NCI-H2227 treated with DMSO at 0.1 percent for 48 hours (cell line): ENCODE measurements at places on chromosomes 3 and 15.

- no peak for DNase-seq
Measured at GRCh38 chr3:154050766-154051165, 70.4 kb upstream of the ARHGEF26 start.

DNA sequence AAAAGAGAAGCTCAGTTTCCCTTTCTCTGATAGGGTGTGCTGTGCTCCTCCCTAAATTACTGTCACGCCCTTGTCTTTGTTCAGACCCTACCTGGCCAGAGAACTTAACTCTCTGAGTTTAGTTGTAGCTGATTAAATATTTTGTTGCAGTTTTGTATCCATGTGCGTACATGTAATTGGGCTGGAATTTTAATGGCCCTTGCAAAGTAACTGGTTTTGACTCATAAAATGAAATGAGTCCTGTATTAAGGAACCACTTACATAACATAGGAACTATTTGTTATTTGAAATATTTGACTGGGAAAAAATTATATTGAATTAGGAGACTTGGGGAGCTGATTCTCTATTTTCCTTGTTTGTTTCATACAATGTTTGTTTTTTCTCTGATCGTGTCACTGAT is 80.2 kb downstream of the LRRK1 start:
- DNase-seq = no peak

DNA sequence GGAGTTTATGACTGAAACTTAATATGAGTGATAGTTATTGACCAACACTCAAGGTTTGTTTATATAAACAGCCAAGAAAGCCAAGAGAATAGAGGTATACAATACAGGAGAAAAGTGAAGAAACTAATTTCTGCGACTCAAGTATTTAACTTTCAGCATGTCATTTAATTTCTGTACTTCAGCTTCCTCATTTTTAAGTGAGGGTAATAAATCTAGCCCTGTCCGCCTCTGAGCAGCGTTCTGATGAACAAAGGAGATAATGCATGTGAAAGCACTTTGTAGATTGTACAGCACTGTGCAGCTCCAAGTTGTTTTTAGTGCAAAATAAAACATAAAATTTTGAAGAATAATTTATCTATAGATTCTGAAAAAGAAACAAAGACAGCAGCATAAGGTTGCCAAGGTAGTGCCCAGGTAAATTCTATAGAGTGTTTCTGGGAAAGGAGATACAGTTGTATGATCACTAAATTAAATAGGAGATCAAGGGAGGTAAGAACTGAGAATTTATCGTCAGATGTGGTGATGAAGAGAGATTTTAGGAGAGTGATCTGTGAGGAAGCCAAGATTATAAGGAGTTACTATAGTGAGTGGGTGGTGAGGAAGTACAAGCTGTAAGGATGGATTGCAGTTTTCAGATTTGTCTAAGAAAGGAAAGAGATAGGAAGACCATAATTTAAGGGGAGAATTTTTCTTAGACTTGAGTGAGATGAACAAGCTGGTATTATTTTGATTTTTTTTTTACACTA is 71.3 kb downstream of the RASA2 start:
- DNase-seq = no peak

DNA sequence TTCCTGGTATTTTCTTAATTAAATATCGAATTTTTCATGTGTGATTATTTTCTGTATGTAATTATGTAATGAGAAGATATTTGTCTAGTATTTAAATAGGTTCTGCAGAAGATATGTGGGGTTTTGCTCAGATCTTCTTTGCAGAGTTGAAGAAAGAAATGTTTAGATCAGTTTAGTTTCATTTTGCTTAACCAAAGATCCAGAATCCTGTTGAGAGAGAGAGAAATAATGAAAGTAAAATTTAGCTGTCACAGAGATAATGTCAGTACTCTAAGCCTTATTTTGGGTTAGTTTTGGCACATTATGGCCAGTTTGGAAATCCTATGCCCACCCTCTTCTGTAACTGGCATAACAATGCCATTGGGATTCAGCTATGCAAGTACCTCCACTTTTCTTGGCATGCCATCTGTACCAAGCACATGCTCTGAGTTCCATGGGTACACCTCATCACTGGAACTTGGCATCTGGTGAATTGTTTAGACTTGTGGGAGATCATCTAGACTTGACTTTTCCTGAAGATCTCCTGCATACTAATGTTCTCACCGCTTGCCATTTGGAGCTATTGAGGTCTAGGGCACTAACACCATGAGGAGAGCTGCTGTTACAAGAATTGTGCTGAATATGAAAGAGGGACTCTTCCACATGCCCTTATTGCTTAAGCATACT is 30.9 kb downstream of the PLSCR1 start:
- DNase-seq = no peak

DNA sequence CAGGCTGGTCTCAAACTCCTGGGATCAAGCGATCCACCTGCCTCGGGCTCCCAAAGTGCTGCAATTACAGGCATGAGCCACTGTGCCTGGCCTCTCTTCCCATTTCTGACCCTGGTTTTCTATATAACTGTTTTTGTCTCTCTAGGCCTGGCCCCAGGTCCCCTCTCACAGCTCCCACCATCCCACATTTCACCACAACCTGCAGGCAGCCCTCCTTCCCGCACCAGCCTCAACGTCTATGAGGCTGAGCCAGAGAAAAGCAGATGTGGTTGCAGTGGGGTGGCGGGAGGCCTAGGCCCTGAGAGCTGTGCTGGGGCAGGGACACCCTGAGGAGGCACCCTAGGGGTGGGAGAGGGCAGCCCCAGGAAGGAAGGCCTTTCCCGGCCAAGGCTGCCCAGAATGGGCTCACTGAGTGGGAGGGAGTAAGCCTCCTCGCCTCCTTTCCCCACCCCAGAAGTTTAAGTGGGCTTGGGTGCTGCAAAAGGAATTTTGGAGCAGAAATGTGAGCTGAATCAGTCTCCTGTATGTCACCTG is 99.7 kb downstream of the LSM3 start:
- DNase-seq = no peak

GRCh38 chr3:188400494-188401243 is 246.7 kb downstream of the LPP start:
- no peak for DNase-seq

DNA sequence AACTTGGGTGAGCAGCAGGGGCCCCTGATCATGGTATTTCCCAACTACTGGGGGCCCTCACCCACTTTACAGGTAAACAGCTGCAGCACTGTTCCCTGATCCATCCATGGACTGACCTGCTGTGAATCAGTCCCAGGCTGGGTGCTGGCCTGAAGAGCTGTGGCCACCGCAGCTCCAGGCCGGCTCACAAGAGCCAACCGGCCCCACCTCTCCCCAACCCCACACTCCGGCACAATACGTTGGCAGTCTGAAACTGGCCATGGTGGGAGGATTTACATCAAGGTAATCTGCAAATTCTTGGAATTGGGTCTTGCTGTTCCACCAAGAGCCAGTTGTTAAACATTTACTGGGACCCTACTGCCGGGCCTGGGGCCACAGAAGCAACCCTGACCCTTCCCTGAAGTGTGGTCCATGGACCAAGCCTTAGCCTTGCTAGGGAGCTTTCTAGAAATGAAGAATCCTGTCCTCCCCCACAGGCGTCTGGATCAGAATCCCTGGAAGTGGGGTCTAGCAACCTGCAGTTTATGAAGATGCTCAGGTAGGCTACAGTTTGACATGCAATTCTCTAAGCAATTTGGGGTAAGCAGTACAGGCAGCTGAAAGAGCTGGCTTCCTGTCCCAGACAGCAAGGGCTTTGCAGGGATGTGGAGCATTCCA is 3.7 kb downstream of the SLC6A20 start:
- DNase-seq = no peak
